ENCODE measurements at places on chromosomes 12 and 14. TPM values are rescaled to one million over a fixed set of nuclear protein-coding genes. Genes with fewer than 3 reads are reported as not detected.

SRGAP1 gene
- total RNA-seq, result 7.0 TPM

GRCh38 chr14:75011356-75011994 is 8.8 kb downstream of the EIF2B2 start:
- H3K4me1 ChIP-seq, result no peaks in the 10 kb centered on the region
- H3K36me3 ChIP-seq, result no peaks in the 10 kb centered on the region
- no peak overlapping the region for H3K4me3 ChIP-seq
- H3K27ac ChIP-seq, result no peak overlapping the region
- no peaks in the 10 kb centered on the region for H3K27me3 ChIP-seq

DNA sequence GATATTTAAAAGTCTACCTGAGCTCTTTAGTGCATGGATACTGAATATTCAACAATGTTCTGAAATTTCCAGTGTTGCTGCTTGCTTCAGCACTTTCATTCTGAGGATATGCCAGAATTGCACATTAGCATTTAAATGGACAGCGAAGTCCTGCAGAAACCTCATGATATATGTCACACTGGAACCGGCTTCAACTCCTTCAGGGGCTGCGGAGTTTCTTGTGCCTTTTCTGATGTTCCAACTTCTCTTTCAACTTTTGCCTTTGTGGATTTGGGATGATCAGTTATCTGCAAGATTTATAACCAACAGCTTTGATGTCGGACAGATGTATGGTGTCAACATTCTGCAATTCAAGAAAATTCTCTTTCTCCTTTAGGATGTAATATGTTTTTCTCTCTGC is 142.5 kb upstream of the LMNTD1 start:
- DNase-seq, result no peak
- H3K27ac ChIP-seq, result no peak overlapping the region
- H3K36me3 ChIP-seq, result no peaks in the 10 kb centered on the region
- H3K27me3 ChIP-seq, result no peaks in the 10 kb centered on the region
- no peaks in the 10 kb centered on the region for H3K4me1 ChIP-seq
- H3K4me3 ChIP-seq, result no peak overlapping the region

GRCh38 chr12:51413149-51413548 is 11.5 kb upstream of the SLC4A8 start:
- H3K36me3 ChIP-seq, result no peaks in the 10 kb centered on the region
- H3K4me3 ChIP-seq, result no peak overlapping the region

ZC2HC1C gene
- 5.6 TPM for total RNA-seq

GRCh38 chr12:125902991-125903390 is 837.8 kb downstream of the AACS start:
- no peak overlapping the region for H3K4me3 ChIP-seq
- no peaks in the 10 kb centered on the region for H3K4me1 ChIP-seq
- H3K27ac ChIP-seq, result no peak overlapping the region
- no peaks in the 10 kb centered on the region for H3K27me3 ChIP-seq
- H3K36me3 ChIP-seq, result no peaks in the 10 kb centered on the region

OAS2 gene
- 1.1 TPM for total RNA-seq

GRCh38 chr14:33510991-33511390 is 439.9 kb downstream of the EGLN3 start:
- H3K4me1 ChIP-seq, result no peaks in the 10 kb centered on the region
- no peak for DNase-seq
- no peak overlapping the region for H3K27ac ChIP-seq
- H3K27me3 ChIP-seq, result no peaks in the 10 kb centered on the region
- H3K36me3 ChIP-seq, result no peaks in the 10 kb centered on the region

GRCh38 chr14:82431031-82431430 is 897.4 kb upstream of the SEL1L start:
- H3K4me1 ChIP-seq, result no peaks in the 10 kb centered on the region
- H3K36me3 ChIP-seq, result no peaks in the 10 kb centered on the region
- DNase-seq, result no peak
- no peak overlapping the region for H3K27ac ChIP-seq

GRCh38 chr14:96578619-96579018 is 76.4 kb downstream of the PAPOLA start:
- no peak overlapping the region for H3K4me3 ChIP-seq
- H3K36me3 ChIP-seq, result no peaks in the 10 kb centered on the region
- peaks cover 11% of the 10 kb centered on the region for H3K4me1 ChIP-seq
- no peak for DNase-seq

GRCh38 chr12:130090542-130090941 is 71.7 kb upstream of the FZD10 start:
- H3K4me3 ChIP-seq, result no peak overlapping the region
- H3K27me3 ChIP-seq, result no peaks in the 10 kb centered on the region
- no peaks in the 10 kb centered on the region for H3K4me1 ChIP-seq
- no peaks in the 10 kb centered on the region for H3K36me3 ChIP-seq

GRCh38 chr14:20757965-20758364 is 10.2 kb upstream of the EDDM3B start:
- no peak overlapping the region for H3K27ac ChIP-seq
- H3K36me3 ChIP-seq, result no peaks in the 10 kb centered on the region

ISCA2 gene
- 9.6 TPM for total RNA-seq

DNA sequence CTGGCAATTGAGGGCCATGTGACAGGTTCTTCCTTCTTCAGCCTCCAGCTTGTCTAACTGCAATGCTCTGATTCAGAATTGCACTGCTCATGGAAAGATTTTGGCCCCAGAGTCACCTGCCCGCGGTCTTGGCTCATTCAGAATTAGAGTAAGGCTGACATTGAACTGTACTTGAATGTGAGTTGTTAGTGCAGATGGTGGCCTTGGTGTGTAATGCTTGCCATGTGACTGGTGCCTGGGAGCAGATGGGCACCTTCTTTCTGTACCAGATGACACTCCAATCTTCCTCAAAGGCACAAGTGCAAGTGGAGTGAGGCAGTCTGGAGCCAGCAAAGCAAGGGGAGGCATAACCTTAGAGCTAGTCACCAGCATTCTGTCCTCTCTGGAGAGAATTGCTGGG is 36.5 kb upstream of the ANO4 start:
- no peaks in the 10 kb centered on the region for H3K27me3 ChIP-seq
- no peak overlapping the region for H3K27ac ChIP-seq
- H3K4me3 ChIP-seq, result no peak overlapping the region
- DNase-seq, result no peak
- no peaks in the 10 kb centered on the region for H3K4me1 ChIP-seq

NOC4L gene
- 9.5 TPM for total RNA-seq

YBX3 gene
- 444 TPM for total RNA-seq

DNA sequence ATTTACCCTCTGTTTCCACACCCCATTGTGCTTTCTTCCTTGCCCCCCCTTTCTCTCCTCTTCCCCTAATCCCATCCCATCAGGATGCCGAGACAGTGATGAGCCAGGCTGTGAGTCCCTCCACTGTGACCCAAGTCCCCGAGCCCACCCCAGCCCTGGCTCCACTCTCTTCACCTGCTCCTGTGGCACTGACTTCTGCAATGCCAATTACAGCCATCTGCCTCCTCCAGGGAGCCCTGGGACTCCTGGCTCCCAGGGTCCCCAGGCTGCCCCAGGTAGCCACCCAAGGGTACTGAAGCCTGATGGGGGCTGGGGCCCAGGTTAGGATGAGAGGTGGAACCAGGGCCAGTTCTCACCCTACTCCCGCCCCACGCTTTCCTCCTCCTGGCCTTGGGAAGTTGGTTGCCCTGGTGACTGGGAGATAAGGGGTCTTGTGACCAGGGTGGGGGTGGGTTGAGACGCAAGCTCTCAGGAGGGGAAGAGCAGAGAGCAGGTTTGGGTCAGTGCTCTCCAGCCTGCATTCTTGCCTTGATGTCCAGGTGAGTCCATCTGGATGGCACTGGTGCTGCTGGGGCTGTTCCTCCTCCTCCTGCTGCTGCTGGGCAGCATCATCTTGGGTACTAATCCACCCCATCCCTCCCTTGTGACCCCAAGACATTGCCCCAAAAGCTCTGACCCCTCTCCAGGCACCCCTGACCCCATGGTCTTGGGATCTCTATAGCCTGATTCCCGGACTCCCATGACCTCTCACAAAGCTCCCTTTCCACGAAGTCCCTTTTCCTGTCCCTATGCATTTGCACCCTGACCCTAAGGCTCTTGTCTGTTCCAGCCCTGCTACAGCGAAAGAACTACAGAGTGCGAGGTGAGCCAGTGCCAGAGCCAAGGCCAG is 1.2 kb downstream of the AMHR2 start:
- H3K4me1 ChIP-seq, result peaks cover 9% of the 10 kb centered on the region
- peak; percentile 81 for DNase-seq
- no peaks in the 10 kb centered on the region for H3K36me3 ChIP-seq
- H3K27me3 ChIP-seq, result no peaks in the 10 kb centered on the region
- H3K27ac ChIP-seq, result no peak overlapping the region
